ENCODE measurements at places on chromosomes 6 and 20.

DNA sequence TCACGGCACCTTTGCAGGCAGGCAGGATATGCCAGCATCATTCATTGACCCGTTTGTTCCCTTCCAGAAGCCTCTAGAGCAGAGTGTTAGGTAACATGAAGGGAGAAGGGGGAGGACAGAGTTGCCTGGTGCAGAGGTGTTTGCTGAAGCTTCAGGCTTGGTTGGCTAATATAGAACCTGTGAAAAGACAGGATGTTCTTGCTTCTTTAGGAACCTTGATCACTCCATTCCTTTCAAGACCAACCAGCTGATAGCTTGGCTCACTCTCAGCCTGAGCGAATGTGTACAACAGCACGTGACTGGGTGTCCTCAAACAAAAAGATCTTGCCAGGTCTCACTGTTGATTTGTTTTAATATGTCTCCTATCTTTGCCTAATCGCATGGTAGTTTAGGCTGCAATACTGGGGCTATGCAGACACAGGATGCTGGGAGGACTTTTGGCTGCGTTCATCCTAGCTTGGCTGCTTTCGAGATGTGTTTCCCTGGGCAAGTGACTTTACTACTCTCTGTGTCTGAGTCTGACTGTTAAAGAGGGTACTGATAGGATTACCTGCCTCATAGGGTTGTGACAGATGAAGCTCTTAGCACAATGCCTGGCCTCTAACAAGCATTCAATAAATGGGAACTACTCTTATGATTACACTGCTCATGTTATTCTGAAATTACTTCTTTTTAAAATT, 16.0 kb downstream of the SHLD1 start:
- no peak for DNase-seq

GRCh38 chr6:88573561-88573960, 389.9 kb downstream of the RNGTT start:
- DNase-seq: no peak

GRCh38 chr6:169811072-169811471, 59.6 kb downstream of the ERMARD start:
- DNase-seq: no peak

DNA sequence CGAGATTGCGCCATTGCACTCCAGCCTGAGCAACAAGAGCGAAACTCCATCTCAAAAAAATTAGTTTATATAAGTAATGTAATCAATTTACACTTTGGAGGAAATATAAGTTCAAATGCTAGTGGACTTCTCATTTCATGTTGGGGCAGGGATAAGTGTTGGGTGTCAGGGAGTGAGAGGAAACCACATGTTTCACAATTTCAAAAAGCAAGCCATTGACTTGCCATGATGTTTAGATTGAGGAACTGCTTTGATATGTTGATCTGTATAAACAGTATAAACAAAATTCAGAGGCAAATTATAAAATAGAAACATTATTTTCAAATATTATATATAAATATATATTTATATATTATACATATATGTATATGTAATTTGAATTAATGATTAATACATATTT, 42.7 kb downstream of the FILIP1 start:
- no peak for DNase-seq

GRCh38 chr6:95517004-95517403, 60.3 kb upstream of the MANEA start:
- DNase-seq: no peak

DNA sequence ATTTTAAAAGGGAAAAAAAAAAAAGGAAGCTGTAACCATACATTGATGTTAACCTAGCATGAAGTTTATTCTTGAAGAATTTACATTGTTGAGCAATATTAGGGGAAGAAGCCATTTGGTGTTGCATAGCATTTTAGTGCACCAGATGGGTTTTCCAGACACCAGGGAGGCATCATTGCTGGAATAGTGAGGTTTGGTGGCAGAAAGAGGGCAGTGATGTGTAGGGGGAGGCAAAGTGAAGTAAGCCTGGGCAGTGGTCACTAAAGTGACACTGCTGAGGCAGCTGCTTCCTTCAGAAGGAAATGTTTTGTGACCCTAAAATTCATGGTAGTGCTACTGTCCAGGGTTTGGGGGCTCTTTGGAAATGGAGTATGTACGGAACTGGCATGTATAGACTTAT, 2.6 kb downstream of the TOMM6 start:
- DNase-seq: no peak

All from T-helper 17 cell (primary cell).